NCI-H2171 (cell line): ENCODE measurements at places on chromosomes 16 and 17.

GRCh38 chr17:8924595-8924994 lies 40.9 kb downstream of the PIK3R5 start:
- DNase-seq, result no peak

- no peak for DNase-seq
Observed at GRCh38 chr17:63463771-63464170, 13.1 kb upstream of the ACE start.

DNA sequence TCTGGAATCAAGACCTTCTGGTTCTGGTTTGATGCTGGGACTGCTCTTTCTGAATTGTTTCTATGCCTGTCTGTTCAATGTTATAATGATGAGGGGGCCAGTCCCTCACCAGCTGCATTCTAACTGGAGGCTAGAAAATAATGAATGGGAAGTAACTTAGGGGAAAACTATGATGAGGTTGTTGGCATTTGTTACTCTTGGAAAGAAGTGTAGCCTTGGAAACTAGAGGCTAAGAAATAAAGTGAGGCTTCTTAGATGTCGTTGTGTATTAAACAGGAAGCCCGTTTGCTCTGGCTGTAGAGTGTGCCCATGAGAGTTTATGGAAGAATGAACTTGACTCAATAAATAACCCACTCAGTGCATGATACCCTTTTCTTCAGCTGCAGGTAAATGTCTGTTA lies 140.8 kb downstream of the PRKCA start:
- no peak for DNase-seq

DNA sequence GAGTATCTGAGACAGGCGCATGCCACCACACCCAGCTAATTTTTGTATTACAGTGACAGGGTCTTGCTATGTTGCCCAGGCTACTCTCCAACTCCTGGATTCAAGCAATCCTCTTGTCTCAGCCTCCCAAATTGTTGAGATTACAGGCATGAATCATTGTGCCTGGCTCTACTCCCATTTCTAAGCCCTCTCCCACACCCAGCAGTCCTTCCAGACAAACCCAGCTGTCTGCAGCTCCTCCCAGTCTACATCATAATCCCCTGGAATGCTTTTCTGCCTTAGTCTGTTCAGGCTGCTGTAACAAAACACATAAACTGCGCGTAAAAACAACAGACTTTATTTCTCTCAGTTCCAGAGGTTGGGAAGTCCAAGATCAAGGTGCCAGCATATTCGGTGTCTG lies 144.5 kb downstream of the GRIN2A start:
- DNase-seq, result no peak

GRCh38 chr16:88983771-88984687 lies 7.0 kb upstream of the CBFA2T3 start:
- no peak for DNase-seq

DNA sequence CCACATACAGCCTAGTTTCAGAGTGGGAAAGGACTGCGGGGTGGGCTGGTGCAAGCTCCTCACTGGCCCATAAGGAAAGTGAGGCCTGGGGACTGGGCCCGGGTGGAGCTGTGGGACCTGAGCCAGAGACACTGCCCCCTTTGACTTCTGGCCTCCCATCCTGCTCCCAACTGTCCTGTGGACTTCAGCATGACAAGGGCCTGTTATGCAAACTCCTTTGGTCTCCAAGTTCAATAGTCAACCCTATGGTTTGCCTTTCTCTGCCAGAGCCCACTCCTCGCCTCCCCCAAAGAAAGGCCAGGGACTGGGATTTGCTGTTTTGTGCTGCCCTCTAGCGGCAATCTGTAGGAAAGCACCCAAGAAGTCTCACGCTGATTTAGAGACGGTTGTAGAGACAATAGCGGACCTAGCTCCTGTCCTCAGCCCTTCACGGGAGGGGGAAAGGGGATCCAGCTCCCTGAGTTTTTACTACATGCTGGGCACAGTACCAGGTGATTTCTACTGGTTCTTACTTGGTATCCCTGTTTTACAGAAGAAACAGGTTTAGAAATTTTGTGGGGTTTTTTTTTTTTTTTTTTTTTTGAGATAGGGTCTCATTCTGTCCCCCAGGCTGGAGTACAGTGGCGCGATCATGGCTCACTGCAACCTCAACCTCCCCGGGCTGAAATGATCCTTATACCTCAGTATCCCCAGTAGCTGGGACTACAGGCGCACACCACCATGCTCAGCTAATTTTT lies 1.2 kb upstream of the TLCD3B start:
- peak; percentile 62 for DNase-seq

DNA sequence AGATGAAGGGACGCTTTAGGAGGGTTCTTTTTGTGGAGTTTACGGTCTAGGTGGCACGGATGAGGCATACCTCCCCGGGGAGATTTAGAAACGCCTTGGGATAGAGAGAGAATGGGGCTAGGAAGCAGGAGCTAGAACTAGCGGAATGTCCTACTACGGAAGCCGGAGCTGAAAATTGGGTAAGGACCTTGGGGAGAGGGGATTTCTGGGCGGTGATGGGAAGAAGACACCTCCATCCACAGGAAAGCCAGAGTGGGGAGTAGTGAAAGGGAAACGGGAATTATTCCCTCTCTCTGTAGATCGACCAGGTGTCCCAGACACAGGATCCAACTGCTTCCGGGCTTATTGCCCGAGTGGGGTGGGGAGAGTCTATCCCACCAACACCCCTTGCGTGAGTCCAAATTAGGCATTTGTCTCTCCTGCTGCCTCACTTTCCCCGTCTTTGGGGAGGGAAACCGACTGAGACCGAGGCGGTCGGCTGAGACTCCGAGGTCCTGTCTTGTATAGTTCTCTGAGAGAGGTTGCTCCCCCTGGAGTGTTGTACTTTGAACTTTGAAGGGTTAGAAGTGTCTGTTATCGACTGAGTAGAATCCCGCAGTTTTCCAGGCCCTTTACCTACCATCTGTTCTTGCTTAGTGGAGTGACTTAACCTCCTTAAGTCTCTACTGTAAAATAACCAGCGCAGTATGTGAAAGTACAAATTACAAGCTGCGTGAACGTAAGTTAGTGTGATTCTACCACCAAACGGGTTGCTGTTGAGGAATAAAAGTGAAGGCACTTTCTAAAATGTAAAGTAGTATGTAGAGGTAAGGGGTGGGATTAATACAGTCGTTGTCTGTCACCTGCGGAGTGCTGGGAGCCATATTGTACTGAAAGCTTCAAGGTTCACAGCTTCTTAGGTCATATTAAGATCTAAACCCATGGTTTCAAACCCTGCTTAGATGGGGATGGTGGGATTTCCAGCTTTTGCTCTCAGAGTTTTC lies 1.0 kb downstream of the RSPRY1 start:
- DNase-seq, result no peak

DNA sequence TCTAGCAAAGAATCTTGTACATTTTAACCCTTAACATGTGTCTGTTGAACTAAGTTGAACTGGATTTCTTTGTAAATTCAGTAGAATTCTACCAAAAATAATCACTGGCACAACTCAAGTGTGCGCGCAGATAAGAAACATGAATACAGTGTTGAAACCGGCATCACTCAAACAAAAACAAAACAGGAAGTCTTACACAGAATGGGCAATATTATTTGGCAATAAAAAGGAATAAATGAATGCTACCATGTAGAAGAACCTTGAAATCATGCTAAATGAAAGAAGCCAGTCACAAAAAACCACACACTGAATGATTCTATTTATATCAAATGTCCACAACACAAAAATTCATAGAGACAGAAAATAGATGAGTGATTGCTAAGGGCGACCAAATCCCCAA lies 102.9 kb upstream of the ZFHX3 start:
- no peak for DNase-seq

DNA sequence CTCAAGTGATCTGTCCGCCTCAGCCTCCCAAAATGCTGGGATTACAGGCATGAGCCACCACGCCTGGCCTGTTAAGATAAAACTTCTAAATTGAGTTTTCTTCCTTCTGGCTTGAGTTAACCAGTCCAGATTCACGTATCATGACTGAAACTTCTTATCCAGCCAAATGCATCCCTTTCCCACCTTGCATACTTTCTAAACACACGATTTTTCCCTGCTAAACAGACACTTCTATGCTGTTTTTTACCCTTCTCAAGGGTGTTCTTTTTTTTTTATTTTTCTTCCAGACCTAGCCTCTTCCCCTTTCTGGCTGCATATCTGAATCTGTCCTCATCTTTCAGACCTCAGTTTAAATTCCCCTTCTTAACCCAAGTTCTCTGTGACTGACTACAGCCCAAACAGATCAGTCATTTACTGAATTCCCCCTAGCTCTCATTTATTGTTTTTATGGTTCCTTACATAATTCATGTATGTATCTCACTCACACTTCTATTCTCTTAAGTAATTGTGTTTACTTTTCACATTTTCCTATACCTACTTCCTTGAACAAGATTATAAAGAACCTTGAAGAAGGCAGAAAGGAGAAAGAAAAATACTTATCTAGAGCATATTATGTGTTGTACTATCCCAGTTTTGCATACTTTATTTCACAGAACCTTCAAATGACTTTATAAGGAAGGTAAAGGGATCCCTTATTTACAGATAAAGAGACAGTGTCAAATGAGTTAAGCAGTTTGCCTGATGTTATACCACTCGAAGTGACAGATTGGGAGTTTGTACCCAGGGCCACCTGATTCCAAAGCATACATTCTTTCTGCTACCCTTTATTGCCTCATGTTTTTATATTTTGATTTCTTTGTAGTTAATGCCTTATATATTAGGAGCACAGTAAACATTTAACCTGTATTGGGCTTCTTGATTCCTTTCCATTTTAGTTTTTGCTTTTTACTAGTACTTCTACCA lies 5.2 kb downstream of the EVI2B start:
- DNase-seq, result no peak

- DNase-seq, result no peak
Observed at GRCh38 chr17:74569020-74570003, 2.0 kb upstream of the CD300H start.

DNA sequence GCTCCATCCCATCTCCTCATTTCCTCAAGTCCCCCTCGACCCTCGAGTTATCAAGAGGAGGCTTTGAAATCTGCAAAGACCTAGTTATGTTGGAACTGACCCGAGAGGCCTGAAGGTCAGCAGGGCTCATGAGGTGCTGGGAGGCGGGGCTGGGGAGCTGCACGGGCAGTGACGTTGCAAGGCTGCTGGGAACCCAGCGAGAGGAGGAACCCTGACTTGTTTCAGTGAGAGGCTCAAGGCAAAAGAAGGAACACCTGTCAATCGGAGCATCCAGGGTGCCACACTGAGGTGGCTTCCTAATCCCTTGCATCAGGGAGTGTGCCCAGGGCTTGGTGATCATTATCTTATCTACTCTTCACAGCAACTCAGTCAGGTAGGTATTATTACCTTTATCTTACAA lies 86.9 kb downstream of the CDH11 start:
- no peak for DNase-seq

GRCh38 chr16:62549875-62550274 lies 513.6 kb upstream of the CDH8 start:
- DNase-seq, result no peak

GRCh38 chr17:75301502-75302206 lies 12.4 kb upstream of the SLC25A19 start:
- no peak for DNase-seq

- no peak for DNase-seq
Observed at GRCh38 chr16:918741-919657, 51.8 kb downstream of the LMF1 start.

DNA sequence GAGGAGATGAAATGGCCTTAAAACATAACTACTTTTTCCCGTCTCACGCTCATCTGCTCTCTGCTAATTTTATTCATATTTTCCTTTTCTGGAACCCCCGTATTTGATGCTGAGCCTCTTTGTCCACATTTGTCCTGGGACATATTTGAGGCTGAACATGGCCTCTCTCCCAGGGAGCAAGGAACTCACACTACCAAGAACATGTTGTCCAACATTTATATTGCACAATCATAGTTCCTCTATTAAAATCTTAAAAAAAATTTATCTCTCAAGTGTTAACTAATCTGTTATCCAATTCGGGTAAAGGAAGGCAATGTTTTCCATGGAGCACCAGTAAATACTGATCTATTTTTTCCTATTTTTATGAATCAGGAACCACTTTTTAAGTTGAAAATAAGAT lies 60.2 kb downstream of the CMC2 start:
- DNase-seq, result no peak

GRCh38 chr17:32361270-32361669 lies 11.3 kb downstream of the ZNF207 start:
- no peak for DNase-seq

DNA sequence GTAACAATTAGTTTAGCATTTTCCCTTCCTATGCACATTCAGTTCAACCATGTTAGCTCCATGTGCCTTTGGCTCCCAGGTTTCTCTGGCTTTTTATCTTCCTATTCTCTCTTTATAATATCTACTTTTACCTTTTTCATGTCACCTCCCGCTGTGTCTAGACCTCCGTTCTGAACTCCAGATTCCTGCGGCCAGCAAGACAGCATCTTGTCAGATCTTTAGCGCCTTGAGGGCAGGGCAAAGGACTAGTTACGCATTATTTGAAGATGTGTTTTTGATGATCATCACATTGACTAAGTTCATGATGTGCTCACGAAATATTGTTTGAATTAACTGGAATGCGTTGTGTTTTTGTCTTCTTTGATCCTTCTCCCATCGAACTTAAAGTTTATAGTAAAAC lies 1126.8 kb downstream of the CDH11 start:
- no peak for DNase-seq

DNA sequence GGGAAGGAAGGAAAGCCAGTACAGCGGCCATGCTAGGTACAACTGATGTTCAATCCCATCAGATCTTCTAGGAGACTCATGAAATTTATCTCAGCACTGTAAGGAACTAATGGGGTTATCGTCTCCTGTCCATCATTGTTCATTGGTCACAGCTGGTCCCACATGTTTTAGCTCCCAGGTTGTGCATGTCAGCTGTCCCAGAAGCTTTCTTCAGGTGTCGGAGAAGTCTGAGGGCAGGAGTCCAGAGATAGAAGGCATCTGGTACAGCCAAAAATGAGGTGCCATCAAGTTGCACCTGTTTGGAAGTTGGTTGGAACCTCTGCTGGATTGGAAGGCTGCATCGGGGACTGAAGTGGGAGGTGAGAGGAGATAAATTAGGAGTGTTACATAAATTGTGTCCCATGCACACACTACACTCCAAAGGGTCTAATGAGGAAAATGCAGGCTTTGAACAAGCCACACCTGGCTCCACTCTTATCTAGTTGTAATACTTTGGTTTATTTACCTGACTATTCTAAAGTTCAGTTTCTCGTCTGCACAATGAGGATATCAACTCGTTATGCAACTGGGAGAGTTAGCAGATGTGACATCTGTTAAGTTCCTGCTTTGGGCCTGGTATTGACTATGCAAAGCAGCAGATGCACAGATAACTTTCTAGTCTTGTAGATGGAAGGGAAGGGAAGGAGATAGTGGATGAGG lies 62.9 kb downstream of the MAP2K6 start:
- DNase-seq, result no peak

DNA sequence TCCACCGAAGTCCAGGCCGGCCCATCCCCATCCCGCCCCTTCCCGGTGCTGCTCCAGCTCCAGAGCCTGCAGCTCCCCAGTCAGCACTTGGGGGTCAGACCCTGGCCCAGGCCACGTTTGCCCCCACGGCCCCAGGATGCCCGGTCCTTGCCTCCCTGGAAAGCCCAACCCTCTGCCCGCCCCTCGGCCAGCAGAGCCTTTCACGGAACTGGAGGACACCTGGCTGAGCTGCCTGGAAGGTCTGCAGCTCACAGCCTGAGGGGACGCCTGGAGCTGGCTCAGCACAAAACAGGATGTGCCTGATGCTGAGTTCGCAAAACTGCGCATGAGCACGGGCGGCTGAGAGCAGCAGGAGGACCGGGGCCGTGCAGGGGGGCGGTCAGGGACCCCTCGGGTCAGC lies 29.7 kb upstream of the SSTR5 start:
- no peak for DNase-seq

- no peak for DNase-seq
Observed at GRCh38 chr16:4138713-4139112, 22.5 kb upstream of the ADCY9 start.
